ENCODE measurements at places on chromosomes 7 and 10.

- no peak for DNase-seq
Measured at GRCh38 chr10:119723624-119724023, 2.2 kb upstream of the INPP5F start.

GRCh38 chr7:28564755-28565374 is 152.5 kb downstream of the CREB5 start:
- DNase-seq, result no peak

GRCh38 chr10:119104654-119105015 is 722 bp downstream of the DENND10 start:
- no peak for DNase-seq

GRCh38 chr7:125136755-125137532 is 207.3 kb upstream of the POT1 start:
- DNase-seq, result no peak

DNA sequence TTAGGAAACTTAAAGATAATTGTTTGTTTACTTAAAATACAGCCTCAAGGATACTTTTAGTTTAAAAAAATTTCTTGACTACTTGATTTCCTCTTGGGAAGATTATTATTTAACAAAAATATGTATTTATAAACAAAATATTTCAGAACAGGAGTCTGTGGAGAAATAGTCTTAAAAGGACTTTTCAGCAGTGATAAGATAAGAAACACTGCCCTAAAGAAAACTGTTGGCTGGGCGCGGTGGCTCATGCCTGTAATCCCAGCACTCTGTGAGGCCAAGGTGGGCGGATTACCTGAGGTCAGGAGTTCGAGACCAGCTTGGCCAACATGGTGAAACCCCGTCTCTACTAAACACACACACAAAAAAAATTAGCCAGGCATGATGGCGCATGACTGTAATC is 22.6 kb upstream of the HERPUD2 start:
- no peak for DNase-seq

DNA sequence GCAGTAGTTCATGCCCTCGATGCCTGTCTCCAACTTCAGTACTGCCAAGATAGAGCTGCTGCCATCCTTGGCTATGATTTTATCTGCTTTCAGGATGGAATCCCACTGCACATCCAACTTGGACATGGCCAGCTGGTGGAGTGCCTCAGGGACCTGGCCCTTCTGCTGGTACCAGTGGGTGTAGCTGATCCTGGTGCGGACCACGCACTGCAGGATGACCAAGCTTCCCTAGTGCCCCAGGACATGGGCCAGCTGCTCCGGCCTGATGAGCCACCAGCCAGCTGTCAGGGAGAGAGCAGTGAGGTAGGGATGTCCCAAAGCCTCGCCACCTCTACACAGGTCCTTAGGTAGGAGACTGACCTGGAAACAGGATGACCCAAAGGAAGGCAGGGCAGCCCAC is 49.0 kb upstream of the TARP start:
- DNase-seq, result no peak

- no peak for DNase-seq
Measured at GRCh38 chr7:37290731-37291130, 157.9 kb downstream of the ELMO1 start.

- no peak for DNase-seq
Measured at GRCh38 chr10:60430836-60431597, 41.3 kb upstream of the ANK3 start.

GRCh38 chr7:150384406-150385301 is 5.5 kb downstream of the ZNF775 start:
- DNase-seq, result no peak

DNA sequence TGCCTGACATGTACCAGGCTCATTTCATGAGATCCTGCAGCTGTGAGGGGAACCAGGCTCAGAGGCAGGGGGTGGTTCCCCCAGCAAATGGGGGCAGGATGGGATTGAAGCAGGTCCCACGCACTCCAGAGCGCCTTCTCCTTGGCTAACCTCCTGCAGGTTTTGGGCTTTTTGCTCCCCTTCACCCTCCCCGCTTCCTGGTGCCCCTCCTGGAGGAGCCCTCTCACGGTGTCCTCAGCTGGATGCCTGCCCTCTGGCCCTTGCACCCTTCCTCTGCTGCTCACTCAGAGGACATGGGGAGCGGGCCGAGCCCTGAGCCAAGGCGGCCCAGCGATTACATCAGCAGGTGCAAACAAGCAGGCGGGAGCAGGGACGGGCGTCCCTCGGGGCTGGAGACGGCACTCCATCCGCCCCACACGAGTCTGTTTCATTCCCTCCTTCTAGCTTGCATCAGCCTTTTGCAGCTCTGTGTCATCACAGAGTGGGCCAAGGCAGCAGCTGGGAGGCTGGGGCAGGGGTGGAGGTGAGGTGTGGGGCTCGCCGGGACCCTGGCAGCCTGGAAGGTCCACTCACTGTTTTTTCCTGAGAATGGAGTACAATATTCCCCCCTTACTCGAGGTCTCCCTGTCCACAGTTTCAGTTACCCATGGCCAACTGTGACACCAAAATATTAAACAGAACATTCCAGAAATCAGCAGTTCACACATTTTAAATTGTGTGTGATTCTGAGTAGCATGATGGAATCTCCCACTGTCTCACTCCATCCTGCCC is 52.7 kb upstream of the SLC29A3 start:
- DNase-seq, result no peak

DNA sequence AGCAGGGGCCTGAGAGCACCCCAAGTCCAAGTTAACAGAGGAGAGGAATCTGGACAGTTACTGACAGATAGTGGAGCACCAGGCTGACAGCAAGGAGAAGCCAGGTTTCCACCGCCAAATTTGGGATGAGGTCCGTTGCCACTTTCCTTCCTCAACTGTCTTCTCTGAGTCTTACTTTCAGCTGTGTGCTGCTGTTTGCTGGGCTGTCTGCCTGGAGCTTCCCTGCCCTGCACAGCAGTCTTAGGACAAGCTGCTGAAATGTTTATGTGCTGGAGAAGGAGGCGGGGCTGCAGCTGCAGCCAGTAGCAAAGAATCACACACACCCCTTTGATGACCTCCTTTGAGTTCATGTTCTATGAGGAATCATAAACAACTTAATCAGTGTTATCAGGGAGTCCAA is 17.4 kb upstream of the CYP3A7 start:
- DNase-seq, result no peak

DNA sequence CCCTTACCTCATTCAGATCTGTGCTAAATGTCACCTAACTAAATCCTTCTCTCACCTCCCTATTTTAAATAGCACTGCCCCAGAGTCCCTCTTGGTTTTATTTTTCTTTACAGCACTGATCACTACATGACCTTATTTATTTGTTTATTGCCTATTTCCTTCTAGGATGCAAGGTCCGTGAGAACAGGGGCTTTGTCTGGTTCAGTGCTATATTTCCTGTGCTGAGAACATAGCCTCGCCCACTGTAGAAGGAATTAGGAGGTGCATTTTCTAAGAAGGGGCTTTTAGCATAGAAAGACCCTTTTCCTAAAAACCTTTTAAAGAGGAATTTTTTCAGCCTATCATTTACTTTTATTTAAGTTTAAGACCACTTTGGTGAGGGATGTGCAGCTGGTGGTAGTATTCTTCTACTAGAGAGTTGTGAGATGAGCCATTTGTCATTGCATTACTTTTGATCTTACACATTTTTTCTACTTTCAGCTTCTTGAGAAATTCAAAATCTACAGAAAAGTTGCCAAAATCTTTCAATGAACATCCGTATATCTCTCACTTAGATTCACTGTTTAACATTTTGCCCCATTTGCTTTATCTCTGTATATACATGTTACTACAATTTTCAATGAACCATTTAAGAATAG is 13.5 kb upstream of the PCGF5 start:
- no peak for DNase-seq

- no peak for DNase-seq
Measured at GRCh38 chr10:10418387-10418786, 599.3 kb upstream of the CELF2 start.

GRCh38 chr10:84076540-84077195 is 62.6 kb upstream of the GHITM start:
- DNase-seq, result no peak

DNA sequence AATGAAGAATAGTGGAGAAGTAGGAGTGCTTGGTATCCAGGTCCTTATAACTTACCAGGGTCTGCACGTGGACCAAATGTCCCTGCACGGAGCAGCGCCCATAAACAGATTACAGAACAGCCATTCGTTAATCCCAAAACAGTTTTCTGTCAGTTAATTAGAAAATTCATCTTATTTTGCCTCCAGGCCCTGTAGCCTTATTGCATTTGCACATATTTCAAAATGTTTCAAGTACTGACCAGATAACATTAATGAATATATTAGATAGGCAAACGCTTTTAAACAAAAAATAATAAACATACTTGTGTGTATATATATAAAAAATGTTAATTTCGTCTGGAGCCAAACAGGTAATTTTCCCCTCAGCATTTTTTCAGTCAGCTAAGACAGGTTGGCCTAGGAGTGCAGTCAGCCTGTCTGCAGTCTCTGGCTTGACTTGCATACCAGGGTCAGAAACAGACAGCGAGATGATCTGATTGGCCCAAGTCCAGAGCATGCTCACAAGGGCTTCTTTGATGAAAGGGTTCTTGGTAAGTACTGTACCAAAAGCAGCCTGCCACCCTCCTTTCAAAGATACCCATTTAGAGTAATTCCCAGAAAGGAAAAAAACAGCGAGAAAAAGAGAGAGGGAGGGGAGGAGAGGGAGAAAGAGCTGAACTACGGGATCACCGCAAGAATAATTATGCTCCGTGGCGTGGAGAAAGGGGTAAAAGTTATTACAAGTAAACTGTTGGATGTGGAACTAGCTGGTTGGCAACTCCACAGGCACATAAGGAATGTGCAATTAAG is 194.4 kb upstream of the TCF7L2 start:
- DNase-seq, result no peak

- DNase-seq, result no peak
Measured at GRCh38 chr10:47160967-47161366, 139.0 kb upstream of the GDF10 start.

- no peak for DNase-seq
Measured at GRCh38 chr7:100247152-100247757, 27.5 kb downstream of the PVRIG start.

DNA sequence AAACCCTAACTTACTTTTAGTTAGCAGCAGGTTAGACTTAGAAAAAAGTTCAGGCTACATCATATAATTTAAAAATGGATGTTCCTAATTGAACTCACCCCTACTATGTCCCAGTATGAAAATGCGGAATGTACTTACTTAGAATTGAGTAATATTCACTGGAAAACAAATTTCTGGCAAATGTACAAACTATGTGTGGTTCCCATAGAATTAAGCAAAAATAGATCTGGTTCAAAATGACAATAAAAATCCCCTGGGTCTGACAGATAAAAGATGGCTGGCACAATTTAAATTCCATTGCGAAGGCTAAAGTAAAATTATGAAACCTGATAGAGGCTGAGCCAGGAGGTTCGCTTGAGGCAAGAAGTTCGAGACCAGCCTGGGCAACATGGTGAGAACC is 42.4 kb upstream of the PRKAR2B start:
- no peak for DNase-seq

DNA sequence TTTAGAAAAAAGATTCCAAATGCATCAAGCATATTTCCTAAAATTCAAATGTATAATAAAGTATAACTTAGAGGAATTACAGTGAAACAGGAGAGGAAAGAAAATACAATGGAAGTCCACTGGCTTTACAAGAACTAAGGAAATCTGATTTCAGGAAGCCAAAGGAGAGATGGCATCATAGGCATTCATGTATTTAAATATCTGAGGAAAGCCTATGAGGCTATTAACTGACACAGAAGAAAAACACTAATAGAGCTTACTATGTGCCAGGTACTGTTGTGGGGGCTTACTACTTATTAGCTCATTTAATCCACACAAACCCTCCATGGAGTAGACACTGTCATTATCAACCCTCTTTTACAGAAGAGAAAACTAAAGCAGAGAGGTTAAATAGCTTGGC is 92.2 kb downstream of the SRPK2 start:
- DNase-seq, result no peak

- DNase-seq, result no peak
Measured at GRCh38 chr10:15096661-15097010, 519 bp upstream of the RPP38 start.

DNA sequence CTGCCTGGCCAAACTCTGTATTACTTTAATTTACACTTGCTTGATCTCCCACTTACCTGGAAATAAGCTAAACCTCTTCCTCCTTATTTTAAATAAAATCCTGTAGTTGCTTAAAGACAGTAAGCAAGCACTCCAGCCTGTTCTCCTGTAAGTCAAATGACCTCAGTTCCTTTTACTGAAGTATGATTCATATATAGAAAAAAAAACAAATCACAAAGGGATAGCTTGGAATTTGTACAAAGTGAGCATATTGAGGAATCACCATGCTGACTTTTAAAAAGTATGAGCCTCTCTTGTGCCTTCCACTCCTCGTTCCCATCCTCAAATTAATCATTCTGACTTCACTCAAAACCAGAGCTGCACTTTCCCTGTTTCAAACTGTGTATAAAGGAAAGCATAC is 52.0 kb downstream of the C10orf90 start:
- DNase-seq, result no peak

DNA sequence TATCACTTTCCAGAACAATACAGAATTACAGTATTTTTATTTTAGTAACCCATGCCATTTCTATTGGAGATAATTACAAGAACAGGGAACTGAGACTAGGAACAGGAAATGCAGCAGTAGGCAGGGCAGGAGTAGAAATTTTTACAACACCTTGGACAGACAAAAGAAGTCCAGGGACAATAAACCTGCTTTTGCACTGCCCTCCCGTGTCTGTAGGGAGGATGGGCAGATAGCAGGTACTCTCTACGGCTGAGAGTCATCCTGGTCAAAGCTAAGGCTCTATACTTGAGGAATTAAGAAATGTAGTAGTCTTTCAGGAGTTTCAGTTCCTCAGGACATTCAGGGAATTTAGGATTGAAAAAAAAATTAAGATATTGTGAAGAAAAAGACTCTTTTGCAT is 63.4 kb downstream of the VAX1 start:
- DNase-seq, result no peak

DNA sequence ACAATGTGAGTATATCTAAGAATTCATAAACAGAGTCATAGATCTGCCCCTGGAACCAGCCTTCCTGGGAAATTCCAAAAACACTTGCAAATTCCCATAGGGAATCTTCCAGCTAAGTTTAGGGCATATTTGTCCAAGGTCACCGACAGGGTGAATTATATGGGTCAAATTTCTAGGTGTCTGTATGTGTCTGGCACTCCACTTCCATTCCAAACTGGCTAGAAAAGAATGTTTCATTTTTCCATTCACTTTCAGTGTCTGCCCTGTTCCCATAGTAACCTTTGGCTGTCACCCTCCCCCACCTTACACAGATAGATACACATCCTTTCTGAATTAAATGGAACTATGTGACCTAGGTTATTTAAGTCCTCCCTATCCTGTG is 230.9 kb downstream of the CREB5 start:
- DNase-seq, result no peak

- DNase-seq, result no peak
Measured at GRCh38 chr10:70114902-70115301, 17.7 kb downstream of the AIFM2 start.

- DNase-seq, result no peak
Measured at GRCh38 chr10:104406715-104407650, 53.4 kb downstream of the CFAP58 start.

- DNase-seq, result no peak
Measured at GRCh38 chr7:84324136-84324630, 129.6 kb upstream of the SEMA3A start.

Measured in stimulated activated CD8-positive, alpha-beta memory T cell treated with anti-CD3 and anti-CD28 coated beads, Interleukin-7, amount 100 ng/mL, for 1 hour (primary cell).